NB4 (cell line): ENCODE measurements at places on chromosomes 4 and X.

- DNase-seq: no peak
These were observed 206.8 kb downstream of the PDGFC start for GRCh38 chr4:156764846-156765245.

DNA sequence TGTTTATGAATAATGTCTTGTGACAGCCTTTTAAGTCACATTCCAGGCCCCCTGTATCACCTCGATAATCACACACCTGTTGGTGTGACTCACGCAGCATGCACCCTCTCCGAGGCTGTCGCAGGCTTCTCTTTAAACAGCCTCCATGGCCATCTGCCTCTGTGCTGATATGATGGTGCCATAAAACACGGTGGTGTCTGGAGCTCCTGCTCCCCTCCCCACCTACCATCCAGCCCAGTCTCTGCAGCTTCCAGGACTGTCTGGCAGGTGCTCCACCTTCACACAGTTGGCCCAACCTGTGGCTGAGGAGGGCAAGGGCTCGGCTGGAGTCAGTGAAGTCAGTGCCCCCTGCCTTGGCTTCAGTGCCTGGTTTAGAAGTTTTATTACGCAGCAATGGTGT lies 173.8 kb upstream of the RPL34 start:
- DNase-seq: no peak

DNA sequence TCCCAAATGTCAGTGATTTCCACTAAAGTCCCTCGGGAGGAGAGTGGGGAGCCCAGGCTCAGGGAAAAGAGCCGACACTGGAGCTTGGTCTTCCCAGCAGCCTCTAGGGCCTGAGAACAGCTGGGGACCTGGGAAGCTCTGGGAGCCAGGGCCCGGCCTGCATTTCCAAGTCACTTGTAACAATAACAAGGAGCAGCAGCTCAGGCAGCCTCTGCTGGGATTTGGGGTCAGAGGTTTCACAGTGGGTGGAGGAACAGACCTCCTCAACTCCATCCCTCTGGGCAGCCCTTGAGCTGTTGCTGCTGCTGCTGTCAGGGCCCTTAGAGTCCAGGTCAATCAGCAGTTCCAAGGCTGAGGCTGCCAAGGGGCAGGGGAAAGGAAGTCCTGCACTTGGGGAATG lies 11.1 kb downstream of the STARD8 start:
- no peak for DNase-seq

GRCh38 chr4:75714011-75714410 lies 10.4 kb upstream of the USO1 start:
- no peak for DNase-seq

DNA sequence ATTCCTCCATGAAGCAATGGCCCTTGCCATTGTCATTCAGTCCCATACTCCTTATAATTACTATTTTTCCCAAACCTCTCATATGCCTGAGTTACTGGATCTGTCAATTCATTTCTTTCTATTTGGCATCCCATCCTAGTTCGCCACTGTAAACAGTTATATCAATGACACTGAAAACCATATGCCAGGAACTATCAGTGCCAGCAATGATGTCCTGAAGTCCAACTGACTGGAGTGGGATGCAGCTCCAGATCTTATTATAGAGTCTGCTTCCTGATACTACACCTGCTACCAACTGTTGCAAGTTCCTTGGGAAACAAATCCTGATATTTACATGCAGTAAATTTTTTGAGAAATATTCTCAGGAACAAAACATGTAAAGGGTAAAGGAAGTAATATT lies 27.0 kb upstream of the BANK1 start:
- no peak for DNase-seq

- no peak for DNase-seq
These were observed 1051.7 kb downstream of the C4orf33 start for GRCh38 chr4:130147641-130148040.

- DNase-seq: no peak
These were observed 15.3 kb downstream of the ADAMTS3 start for GRCh38 chr4:72553540-72554337.

- no peak for DNase-seq
These were observed 61.1 kb upstream of the RAB33B start for GRCh38 chr4:139392797-139393196.

DNA sequence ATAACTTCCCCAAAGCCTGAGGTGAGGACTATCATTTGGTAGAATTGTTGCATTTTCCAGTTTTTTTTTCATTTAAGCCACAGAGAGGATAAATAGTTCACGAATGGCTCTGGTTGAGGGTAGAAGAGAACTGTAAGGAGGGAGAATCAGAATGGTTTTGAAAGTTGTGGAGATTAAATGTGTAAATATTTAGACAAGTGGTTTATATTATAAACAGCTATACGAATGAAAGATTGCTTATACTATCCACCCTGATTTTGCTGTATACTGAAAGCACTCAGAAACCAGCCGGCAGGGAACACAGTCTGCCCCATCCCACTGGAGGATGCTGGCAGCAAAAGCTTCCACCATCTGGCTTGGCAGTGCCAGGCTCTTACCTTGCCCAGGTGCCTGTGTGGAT lies 341.1 kb downstream of the RAPGEF2 start:
- no peak for DNase-seq

DNA sequence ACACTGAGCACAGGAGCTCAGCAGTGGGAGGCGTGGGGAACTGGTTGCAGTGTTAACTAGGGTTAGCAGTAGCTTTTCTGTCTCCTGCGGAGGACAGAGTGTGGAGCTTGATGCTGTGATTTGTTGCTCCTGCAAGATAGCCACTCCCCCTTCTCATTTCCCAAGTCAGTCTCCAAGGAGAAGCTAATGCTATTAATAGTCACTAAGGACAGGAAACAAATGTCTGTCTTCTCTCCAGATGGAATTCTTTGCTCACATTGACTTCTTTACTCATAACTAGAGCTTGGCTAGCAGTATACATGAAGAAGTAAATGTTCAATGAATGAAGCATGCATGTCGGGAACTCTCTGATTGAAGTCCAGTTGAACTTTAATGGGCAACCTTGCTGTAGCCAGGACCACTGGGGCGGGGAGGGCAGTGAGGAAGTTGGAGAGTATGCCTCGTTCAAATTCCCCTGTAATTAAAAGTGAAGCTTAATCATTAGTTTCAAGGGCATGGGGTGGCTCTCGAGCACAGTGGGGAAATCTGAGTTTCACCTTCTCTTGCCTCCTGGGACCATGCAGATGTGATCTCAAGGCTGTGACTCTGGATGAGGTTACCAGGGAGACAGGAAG lies 156.6 kb upstream of the SCML1 start:
- no peak for DNase-seq

DNA sequence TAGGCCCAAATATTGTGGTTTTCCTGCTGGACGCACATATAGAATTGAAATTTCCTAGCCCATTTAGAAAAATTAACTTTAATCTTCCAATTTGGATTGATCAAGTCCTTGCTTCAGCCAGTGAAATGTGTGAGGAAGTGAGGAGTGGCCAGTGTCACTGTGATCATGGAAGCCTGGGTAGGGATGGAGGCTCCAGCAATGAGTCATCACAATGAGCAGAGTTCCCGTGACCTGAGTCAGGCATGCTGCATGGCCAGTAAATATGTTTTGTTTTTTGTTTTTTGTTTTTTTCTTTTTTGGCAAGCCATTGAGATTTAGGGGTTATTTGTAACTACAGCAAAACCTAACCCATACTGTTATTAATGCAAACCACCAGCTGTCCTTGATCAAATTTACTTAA lies 52.1 kb downstream of the IDS start:
- no peak for DNase-seq

GRCh38 chrX:121052122-121052521 lies 4.7 kb downstream of the GLUD2 start:
- DNase-seq: no peak

GRCh38 chr4:99845708-99846469 lies 29.3 kb downstream of the DAPP1 start:
- no peak for DNase-seq

- DNase-seq: no peak
These were observed 164.8 kb downstream of the PTTG2 start for GRCh38 chr4:38124961-38125360.

DNA sequence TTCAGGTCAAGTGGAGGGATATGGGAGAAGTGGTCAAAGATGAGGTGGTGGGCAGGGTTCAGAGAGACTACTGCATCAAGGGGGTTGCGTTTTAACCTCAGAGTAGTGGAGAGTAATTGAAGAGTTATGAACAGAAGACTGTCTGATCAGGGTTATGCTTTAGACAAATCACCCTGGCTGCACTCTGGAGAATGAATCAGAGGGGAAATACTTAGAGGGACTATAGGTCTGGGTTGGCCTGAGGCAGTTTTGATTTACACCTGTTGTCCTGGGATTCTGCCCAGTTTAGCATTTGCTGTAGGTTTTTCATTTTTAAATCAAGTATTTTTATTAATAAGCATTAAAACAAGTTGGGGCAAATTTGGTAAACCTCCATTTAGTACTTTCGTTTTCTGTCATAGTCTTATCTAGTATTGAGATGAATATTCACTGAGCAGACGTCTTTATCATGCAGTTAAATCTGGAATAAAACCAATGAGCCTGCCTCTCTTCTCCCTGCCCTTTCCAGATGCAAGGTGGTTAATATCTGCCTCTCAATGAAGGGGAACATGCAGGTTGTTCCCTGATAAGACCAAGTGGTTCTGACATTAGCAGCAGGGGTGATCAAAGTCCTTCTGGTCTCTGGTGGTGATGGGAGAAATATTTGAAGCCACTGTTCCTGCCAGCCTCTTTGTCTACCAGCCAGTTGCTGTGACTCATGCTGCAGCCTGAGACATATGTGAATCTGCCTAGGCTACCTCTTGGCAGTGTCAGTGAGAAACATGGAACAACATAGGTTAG lies 116.0 kb upstream of the RPS6KA3 start:
- DNase-seq: no peak

GRCh38 chr4:111666826-111667360 lies 478.4 kb upstream of the FAM241A start:
- no peak for DNase-seq
